Nephron progenitor cell (in vitro differentiated cells): ENCODE measurements at places on chromosomes 4 and X.

GRCh38 chr4:109315818-109316217 is 13.4 kb upstream of the COL25A1 start:
- no peak for DNase-seq

DNA sequence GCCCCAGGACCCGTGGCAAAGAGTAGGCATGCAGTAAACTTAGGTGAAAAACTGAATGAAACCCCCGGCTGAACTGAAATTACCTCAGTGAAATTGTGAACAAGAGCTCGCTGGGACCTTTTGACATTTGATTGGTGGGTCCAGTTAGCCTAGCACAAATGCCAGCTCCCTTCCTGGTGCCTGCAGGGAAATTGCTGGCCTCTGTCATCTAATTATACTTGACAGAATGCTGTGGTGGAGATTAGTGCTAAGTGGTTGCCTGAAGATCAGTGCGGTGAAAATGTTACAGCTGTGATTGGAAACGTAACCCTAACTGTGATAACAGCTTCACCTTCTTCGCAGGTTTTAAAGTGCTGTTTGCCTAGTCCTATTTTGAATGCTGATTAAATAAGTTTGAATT is 43.0 kb downstream of the ADD1 start:
- DNase-seq: no peak

GRCh38 chr4:39613093-39613656 is 25.5 kb downstream of the SMIM14 start:
- no peak for DNase-seq

- DNase-seq: peak; percentile 7
These were observed 11.9 kb upstream of the UGDH start for GRCh38 chr4:39539089-39539611.
